ENCODE measurements at places on chromosomes 4 and X.

GRCh38 chr4:48226199-48226598 lies 43.4 kb downstream of the TEC start:
- DNase-seq: no peak

DNA sequence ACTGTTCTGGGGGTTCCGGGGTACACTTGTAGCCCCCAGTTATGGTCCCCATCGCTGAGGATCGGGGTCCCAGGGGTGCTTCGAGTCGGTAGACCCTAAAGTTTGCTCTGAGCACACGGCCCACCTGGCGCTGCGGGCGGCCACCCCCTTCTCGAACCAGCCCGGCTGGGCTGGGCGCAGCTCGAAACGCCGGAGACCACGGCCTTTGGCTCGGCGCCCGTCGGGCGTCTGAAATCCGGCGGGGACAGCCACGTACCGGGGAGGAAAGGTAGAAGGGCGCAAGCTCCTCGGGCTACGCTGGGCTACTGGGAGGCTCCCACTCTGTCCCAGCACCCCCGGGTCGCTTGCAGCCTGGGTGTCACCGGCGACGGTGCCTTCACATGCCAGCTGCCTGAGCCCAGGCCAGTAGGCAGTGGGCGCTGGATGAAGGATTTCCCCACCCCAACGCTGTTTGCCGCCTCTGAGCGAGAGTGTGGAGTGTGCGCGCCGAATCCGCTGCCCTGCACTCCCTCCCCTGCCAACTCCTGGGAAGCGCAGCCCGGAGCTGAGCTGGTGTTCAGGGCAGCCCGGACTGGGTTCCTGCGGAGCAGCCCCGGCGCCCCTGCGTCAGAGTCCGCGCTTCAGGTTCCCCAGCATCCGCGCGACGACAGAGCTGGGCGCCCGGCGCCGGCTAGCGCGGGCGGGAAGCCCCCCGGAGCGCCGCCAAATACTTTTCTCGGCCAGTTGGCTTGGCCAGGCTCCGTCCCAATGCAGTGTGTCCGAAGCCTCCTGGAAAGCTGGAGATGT lies 637 bp downstream of the MAMLD1 start:
- no peak for DNase-seq

GRCh38 chrX:25507801-25508200 lies 492.0 kb upstream of the ARX start:
- no peak for DNase-seq

DNA sequence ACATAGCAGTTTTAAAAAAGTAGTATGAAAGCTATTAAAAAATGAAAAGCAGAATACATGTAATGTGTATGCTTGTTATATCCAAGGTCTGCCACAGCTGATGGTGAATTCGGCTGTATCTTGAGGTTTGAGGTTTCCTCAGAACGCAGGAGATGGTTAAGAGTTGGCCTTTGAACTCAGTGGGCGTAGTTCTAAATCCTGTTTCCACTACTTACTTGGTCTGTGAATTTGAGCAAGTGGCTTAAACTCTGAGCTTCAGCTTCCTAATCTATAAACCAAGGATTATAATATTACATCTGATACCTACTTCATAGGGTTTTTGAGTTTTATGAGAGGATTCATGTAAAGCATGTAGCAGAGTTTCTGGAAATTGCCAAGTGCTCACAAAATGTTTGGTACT lies 125.2 kb downstream of the STIM2 start:
- no peak for DNase-seq

GRCh38 chr4:151029537-151029936 lies 14.5 kb upstream of the LRBA start:
- no peak for DNase-seq

DNA sequence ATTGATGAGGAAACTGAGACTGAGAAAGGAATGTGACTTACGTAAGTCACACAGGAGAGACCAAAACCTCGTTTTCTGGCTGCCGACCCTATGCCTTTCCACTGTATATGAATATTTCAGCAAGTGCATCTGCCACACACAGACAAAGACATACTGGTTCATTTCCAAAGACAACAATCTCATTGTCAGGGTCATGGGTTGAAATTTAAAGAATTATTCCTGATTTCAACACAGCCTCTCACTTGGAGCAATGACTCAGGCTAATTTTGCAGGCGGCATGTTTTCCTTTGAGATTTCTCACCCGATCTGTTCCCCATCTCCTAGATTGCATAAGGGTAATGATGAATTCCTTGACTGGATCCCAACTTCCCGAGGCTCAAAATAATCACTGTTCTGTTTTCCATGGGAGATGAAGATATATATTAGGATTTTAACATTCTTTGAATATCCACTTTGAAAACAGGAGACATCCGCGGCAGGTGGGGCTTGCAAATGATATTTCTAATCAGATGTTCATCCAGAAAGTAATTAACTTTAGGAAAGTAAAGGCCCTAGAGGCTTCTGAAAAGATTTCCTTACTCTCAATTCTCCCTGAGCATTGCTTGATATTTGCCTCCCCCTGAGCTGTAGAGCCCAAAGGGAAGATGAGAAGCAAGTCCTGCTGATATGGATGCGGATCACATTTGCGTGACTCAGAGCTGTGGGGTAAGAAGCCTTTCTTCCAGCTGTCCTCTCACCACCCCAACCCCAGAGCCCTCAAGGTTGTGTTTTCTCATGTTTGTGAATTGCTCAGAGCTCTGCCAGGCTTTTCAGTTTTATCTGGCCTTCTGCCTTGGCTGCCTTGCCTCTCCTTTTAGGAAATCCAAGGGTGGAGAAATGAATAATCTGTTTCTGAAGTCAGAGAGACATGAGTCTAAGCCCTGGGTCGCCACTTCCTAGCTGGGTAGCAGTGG lies 361.1 kb upstream of the BOD1L1 start:
- no peak for DNase-seq

DNA sequence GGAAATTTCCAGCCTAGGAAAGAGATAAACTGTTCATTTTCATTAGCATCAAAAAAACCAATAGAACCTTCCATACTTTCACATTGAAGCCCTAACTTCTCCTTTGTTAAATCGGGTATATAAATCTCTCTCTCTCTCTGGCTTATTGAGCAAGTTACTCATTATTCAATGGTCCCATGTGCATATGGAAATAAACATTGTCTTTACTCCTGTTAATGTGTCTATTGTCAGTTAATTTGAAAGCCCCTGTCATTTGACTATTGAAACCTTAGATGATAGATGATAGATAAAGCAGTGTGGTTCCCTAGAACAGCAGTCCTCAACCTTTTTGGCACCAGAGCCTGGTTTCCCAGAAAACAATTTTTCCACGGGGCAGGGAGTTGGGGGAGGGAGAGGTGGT lies 46.8 kb downstream of the CENPVL3 start:
- DNase-seq: no peak

DNA sequence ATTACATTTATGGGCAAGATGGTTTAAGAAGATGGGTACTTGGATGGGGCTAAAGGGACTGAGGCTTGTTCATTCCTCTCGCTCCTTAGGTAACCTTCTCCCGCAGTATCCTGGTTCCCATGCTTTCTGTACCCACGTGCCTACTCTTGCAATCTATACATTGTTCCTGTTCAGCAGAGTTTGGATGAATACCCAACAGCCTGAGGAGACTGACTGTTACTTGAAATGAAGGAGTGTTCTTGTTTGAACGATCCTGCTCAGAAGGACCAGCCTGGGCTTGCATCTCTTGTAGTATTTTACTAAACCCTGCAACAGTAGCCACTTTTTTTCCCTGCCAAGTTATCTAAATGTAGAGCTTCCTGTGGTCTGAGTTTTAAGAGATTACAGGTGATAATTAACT lies 33.7 kb upstream of the ADH6 start:
- no peak for DNase-seq

- no peak for DNase-seq
Observed at GRCh38 chr4:59380841-59381366, 1819.2 kb upstream of the ADGRL3 start.

DNA sequence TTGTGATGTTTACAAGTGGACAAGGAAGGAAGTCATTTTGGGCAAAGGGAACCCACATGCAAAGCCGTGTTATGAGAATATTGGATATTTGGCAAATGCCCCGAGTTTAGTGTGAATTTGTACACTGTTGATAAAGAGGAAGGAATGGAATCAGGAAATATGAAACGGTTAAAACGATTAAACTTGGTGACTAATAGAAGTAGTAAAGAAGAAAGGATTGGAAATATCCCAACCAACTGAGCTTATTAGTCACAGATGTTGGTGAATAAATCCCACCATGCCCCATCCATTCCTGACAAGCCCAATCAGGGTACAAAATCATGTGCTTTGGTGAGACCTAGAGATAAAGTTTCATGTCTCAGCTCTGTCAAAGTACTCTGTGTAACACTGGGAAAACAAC lies 22.0 kb downstream of the ARHGAP24 start:
- no peak for DNase-seq

- no peak for DNase-seq
Observed at GRCh38 chr4:127844601-127845116, 36.0 kb upstream of the PLK4 start.

GRCh38 chr4:9953089-9953488 lies 68.2 kb downstream of the SLC2A9 start:
- DNase-seq: no peak

DNA sequence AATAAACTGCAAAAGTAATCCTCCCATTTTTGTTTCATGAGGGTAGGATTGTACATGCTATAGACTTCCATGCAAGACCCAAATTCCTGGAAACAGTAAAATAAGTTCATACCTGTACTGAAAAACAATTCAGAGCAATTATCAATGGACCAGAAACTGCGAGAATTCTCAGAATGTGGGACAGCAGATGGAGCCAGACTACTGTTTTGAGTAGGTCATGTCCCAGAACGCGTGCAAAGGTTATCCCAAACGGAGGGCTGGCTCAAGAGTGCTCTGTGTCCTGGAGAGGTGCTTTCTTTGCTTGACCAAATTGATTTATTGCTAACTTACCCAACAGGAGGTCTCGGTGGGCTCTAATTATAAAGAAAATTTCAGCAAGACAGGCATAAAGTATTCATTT lies 1.7 kb upstream of the MAGEH1 start:
- no peak for DNase-seq

DNA sequence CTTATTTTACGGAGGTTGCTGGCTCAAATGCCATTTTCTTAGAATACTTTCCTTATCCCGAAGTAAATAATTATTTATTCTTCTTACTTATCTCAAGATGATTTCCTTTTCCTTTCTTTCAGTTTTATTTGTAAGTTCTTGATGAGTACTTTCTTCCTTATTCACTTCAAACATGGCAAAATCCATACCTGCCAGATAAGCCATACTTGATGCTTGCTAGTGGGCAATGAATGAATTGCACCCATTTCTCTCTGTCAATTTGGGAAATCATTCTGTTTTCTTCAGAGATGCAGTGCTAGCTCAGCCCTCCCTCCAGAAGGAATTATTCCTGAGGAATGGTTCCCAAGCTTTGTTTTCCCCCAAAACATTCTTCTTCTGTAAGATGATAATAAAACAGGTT lies 598.3 kb downstream of the SPRY1 start:
- no peak for DNase-seq

GRCh38 chr4:99821918-99822503 lies 5.4 kb downstream of the DAPP1 start:
- DNase-seq: no peak
